ENCODE measurements at places on chromosomes 7 and 10.

- DNase-seq = peak; percentile 84
Measured at GRCh38 chr7:143385891-143386781, 5.0 kb downstream of the ZYX start.

- peak; percentile 33 for DNase-seq
Measured at GRCh38 chr7:30713392-30713791, 31.1 kb upstream of the CRHR2 start.

- DNase-seq = peak; percentile 86
Measured at GRCh38 chr7:108002726-108003598, at the start of gene LAMB1. Gene LAMB1, minus strand, starts transcription at chr7:108003161. Its CDS starts 276 bp downstream, at chr7:108002885.

DNA sequence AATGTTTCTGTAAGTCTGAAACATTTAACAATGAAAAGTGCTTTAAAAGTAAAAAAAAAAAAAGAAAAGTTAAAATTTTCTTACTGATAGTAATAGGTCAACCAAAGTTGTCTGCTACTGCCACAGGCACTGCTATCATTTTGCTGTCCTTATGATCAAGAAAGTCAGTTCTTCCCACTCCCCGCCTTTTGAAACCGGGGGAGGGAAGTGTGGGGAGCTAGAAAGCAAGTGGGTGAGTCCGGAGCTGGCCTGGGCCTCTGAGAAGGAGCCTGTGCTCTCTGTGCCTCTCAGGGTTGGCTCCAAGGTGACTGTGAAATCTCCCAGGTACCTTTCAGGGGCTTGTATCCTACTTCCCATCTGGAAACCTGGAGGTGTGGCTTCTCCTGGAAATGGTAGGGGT lies 7.3 kb downstream of the C7orf57 start:
- no peak for DNase-seq

DNA sequence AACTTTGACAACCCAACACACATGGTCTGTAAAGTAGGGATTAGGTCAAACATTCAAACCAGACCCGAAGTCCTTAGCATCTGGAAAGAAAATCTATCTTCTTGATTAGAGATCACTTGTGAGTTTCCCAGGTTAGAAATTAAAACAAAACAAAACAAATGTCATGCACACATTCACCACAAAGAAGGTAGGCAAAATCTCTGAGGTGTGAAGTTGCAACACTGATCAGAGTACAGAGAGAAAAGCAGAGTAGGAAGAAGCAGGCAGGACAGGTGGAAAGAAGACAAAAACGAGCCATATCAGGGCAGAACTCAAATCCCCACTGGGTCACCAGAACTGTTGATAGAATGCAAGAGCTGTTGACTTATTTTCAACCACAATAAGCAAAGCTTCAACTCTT lies 102.8 kb upstream of the THSD7A start:
- DNase-seq = no peak

GRCh38 chr7:137342828-137343261 lies 688 bp downstream of the PTN start:
- peak; percentile 4 for DNase-seq

- peak; percentile 76 for DNase-seq
Measured at GRCh38 chr7:97064972-97065587, 40.4 kb upstream of the DLX5 start.

GRCh38 chr10:73906524-73907447 lies 4.1 kb upstream of the PLAU start:
- DNase-seq = peak; percentile 99
